ENCODE measurements at places on chromosomes 11 and 22. TPM values are rescaled to one million over a fixed set of nuclear protein-coding genes. Genes with fewer than 3 reads are reported as not detected.

Gene OR6M1
- total RNA-seq: not detected

Gene TNNT3
- not detected for total RNA-seq

Gene PTPN5
- total RNA-seq: 0.43 TPM

Gene PARVG
- total RNA-seq: 3.1 TPM

Gene OR52N4
- 0.28 TPM for total RNA-seq

DNA sequence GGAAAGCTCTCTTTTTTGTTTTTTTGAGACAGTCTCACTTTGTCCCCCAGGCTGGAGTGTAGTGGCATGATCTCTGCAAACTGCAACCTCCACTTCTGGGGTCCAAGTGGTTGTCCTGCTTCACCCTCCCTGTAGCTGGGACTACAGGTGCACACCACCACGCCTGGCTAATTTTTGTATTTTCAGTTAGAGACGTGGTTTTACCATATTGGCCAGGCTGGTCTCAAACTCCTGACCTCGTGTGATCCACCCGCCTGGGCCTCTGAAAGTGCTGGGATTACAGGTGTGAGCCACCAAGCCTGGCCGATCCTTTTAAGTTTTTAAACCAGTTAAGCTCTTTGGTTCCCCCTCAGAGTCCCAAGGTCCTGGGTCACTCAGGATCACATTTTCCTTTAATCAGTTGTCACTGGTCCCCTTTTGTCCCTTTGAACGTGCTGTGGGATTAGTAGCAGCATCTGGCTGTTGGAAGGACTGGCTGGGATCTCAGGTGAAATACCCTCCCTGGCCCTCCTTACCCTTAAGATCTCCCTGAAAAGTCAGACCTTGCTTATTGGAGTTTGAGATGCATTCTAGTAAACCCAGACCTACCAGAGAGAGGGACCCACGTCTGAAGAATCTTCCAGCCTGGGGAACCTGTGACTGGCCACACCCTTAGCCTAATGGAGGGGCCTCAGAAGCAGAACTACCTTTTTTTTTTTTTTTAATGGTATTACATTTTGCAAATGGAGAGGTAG lies 8.1 kb downstream of the MALAT1 start:
- peak; percentile 78 for DNase-seq

DNA sequence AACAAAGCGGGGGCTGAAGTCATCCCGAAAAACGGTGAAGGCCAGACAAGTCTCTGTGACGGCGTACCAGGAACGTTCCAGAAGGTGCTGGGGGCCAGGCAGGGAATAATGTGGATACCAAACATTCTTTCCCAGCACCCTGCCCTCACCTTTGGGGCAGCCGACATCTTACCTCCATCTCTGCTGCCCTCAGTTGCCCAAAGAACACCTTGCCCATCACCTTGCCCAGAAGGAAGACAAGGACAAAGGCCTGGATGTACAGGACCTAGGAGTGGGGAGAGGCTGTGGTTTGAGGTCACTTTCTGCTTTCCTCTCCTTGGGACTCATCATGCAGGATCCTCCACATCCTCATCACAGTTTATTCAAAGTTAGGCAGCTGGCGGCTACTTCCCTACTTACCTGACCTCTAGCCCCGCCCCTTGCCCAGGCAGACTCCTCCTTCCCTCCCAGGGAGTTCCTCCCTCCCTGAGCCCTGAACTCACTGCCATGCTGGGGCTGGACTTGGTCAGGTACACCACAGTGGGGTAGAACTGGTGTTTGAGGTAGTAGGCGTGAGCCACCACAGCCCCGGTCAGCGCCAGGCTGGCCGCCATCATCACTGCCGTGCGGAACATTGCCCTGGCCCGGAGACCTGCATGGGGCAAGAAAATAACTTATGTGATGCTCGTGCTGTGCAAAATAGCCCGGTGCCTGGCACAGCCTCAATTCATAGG lies 1.2 kb downstream of the SYVN1 start:
- peak; percentile 48 for DNase-seq

GRCh38 chr11:57571606-57572005 lies 4.1 kb upstream of the UBE2L6 start:
- DNase-seq: no peak

- DNase-seq: no peak
These were observed 226.9 kb downstream of the SNX19 start for GRCh38 chr11:130689222-130689908.

DNA sequence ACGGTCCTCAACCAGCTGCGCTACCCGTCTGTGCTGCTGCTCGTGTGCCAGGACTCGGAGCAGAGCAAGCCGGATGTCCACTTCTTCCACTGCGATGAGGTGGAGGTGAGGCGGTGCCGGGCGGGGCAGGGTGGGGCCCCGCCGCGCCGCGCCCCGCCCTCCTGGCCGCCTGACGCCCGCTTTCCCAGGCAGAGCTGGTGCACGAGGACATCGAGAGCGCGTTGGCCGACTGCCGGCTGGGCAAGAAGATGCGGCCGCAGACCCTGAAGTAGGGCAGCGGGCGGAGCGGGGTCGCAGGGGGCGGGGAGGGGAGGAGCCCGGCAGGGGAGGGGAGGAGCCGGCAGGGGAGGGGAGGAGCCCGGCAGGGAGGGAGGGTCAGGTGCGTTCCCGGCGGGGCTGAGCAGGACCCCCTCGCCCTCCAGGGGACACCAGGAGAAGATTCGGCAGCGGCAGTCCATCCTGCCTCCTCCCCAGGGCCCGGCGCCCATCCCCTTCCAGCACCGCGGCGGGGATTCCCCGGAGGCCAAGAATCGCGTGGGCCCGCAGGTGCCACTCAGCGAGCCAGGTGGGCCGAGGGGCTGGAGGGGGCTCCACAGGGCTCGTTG lies 14.7 kb downstream of the EPS8L2 start:
- DNase-seq: no peak

DNA sequence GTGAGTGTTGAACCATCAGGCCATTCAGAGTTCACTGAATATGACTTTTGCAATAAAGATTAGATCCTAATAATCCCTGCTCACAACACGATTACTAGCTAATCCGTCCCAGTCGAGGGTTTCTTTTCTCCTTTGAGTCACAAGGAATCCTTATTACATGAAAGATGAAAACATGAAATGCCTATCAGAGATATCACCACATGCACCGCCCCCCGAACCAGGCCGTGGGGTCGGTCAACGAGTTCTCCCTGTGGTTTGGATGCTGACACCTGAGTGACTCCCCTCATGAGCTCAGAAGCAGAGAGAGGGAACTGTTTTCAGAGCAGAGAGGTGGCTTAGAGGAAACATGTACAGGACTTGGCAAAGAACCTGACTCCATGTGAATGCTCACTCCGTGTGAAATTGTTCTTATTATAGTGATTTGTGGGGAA lies 263.3 kb downstream of the ETS1 start:
- DNase-seq: no peak

DNA sequence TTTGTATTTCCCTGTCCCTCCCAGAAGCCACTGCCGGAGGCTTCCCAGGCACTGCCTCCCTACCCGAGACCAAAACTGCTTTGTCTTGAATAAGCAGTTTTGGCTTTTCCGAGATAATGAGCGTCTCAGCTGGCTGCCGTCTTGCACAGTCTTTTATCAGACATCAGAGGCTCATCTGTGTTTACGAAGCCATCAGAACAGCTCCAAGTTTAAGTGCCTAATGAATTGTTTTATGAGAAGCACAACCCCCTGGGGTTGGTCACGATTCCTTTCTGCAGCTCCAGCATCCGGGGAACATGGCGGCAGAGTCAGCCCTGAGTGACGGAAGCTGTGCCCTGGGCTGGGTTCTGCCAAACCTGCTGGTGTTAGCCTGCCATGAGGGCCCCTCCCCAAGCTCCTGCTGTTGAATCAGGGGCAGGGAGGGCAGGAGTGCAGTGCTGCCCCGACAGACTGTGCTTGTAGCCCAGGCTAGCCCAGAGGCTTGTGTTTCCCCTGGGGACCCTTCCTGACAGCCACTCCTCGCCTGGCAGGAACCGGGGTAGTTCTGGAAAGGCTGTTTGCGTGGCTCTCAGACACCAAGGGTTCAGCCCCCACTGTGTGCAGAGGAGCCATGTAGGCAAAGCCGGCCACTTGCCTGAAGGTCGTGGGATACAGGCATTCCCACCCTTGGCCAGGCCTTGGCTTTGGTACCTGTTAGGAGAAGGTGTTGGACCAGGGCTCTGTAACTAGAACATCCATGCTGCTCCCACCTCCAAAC lies 96.1 kb downstream of the MORC2 start:
- DNase-seq: peak; percentile 4

- peak; percentile 70 for DNase-seq
These were observed 13.0 kb upstream of the CXCR5 start for GRCh38 chr11:118870396-118871343.

Data from ovary (tissue), 10 donors.